ENCODE measurements at places on chromosomes 2 and 18. TPM values are rescaled to one million over a fixed set of nuclear protein-coding genes. Genes with fewer than 3 reads are reported as not detected.

Gene DNMT3A
- total RNA-seq: 85.5 TPM

Gene CENPA
- 1.9 TPM for total RNA-seq

Gene PID1
- total RNA-seq: not detected

Gene B3GNT7
- 0.53 TPM for total RNA-seq

DNA sequence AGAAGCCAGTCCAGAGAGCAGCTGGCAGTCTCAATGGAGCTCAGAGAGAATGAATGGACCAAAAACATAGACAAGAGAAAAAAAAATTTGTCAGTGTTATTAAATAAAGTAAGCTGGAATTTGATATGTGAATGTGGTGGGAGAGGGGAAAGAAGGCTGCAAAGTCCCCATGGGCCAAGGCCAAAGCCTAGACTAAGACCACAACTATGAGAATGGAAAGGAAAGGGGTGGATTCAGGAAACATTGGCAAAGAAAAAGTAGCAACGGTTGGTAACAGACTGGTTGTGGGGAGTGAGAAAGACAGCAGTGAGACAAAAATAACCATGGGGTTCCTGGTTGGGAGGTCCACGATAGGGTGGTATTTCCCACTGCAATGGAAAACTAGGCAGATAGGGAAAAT lies 47.0 kb downstream of the ZEB2 start:
- no peak overlapping the region for H3K4me3 ChIP-seq
- no peaks in the 10 kb centered on the region for H3K36me3 ChIP-seq
- H3K27ac ChIP-seq: no peak overlapping the region
- H3K27me3 ChIP-seq: no peaks in the 10 kb centered on the region

- H3K4me1 ChIP-seq: peaks cover 60% of the 10 kb centered on the region
- H3K27ac ChIP-seq: peak overlapping the region; percentile 92
Observed at GRCh38 chr2:10329880-10330699, 27.4 kb downstream of the HPCAL1 start.

GRCh38 chr2:120348134-120348736 lies 2.3 kb downstream of the INHBB start:
- no peaks in the 10 kb centered on the region for H3K36me3 ChIP-seq
- no peak overlapping the region for H3K4me3 ChIP-seq
- H3K4me1 ChIP-seq: peaks cover 33% of the 10 kb centered on the region
- H3K27ac ChIP-seq: no peak overlapping the region
- peaks cover 76% of the 10 kb centered on the region for H3K27me3 ChIP-seq

GRCh38 chr2:15889442-15890123 lies 50.8 kb upstream of the MYCN start:
- H3K27ac ChIP-seq: no peak overlapping the region
- DNase-seq: no peak
- no peak overlapping the region for H3K4me3 ChIP-seq
- no peaks in the 10 kb centered on the region for H3K4me1 ChIP-seq
- no peaks in the 10 kb centered on the region for H3K36me3 ChIP-seq
- no peaks in the 10 kb centered on the region for H3K27me3 ChIP-seq

DNA sequence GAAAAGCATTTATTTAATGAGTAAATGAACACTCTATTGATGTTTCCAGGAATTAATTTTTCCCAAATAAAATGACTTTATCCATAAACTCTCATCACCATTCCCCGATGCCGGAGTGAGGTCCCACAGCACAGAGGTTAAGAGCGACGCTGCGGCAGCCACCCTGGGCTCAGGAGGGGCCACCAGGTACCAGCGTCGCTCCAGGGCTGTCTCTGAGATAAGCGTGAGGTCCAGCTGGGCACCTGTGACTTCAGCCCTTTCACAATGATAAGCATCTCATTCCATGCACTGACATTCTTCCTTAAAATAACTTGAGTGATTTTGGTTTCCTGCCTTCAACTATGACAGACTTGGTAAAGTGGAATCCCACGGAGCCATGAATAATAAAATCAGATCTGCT lies 182.1 kb downstream of the TWIST2 start:
- H3K27ac ChIP-seq: no peak overlapping the region
- no peak overlapping the region for H3K4me3 ChIP-seq
- H3K4me1 ChIP-seq: no peaks in the 10 kb centered on the region

GRCh38 chr2:133500917-133501316 lies 67.3 kb downstream of the NCKAP5 start:
- DNase-seq: no peak
- no peaks in the 10 kb centered on the region for H3K27me3 ChIP-seq
- H3K4me1 ChIP-seq: no peaks in the 10 kb centered on the region
- no peaks in the 10 kb centered on the region for H3K36me3 ChIP-seq
- no peak overlapping the region for H3K4me3 ChIP-seq
- H3K27ac ChIP-seq: no peak overlapping the region

DNA sequence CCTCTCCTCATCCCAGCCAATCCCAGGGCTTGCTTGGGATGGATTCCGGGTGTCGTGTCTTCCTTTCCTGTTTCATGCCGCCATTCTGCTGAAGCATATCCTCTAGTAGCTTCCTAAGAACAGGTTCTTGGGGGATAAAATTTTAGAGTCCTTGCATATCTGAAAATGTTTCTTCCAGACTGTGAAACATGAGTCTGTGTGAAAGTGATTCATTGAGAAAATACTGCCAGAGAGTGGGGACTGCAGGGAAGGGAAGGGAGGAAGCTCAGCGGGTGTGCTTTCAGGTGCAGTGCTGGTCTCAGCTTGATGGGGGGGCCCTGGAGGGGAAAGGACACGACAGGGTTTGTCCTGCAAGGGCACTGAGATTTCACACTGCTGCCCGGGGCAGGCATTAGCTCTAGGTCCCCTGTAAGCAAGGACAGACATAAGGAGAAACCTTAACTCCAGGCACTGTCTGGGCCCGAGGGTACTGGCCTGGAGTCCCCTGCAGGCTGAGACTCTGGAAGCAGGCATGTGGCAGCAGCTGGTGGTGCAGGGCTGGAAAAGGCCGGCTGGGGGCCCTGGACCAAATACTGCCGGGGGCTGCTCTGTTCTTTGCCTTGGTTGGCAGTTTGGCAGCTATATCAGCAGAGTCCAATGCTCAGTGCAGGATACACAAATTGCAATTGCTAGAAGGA lies 97.6 kb upstream of the HS6ST1 start:
- no peaks in the 10 kb centered on the region for H3K36me3 ChIP-seq
- H3K4me3 ChIP-seq: no peak overlapping the region
- peaks cover 8% of the 10 kb centered on the region for H3K27me3 ChIP-seq
- H3K4me1 ChIP-seq: no peaks in the 10 kb centered on the region
- no peak for DNase-seq
- no peak overlapping the region for H3K27ac ChIP-seq

DNA sequence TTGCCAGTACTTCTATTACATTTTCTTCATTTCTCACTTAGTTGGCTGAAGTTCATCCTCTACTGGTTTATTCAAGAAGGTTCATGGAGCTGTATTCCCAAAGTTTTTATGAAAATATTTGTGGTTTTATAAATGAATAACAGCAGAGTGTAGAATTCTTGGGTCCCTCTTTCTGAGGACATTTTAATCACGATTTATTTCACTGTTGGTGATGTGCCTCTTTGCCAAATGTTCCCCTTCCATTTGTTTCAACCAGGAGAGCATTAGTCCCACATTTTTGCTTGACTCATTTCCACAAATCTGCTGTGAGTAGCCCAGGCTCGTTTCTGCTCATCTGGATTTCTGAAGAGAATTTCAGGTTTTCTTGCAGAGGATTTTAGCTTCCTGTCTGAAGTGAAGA lies 20.8 kb downstream of the COPS7B start:
- H3K27ac ChIP-seq: no peak overlapping the region
- H3K36me3 ChIP-seq: peaks cover 78% of the 10 kb centered on the region
- H3K27me3 ChIP-seq: no peaks in the 10 kb centered on the region
- no peak for DNase-seq
- H3K4me3 ChIP-seq: no peak overlapping the region
- no peaks in the 10 kb centered on the region for H3K4me1 ChIP-seq

GRCh38 chr2:41400088-41400665 lies 647.6 kb upstream of the PKDCC start:
- DNase-seq: no peak
- H3K27me3 ChIP-seq: no peaks in the 10 kb centered on the region
- H3K36me3 ChIP-seq: no peaks in the 10 kb centered on the region
- H3K27ac ChIP-seq: no peak overlapping the region
- no peak overlapping the region for H3K4me3 ChIP-seq
